Stimulated activated CD4-positive, alpha-beta T cell treated with anti-CD3 and anti-CD28 coated beads, Interleukin-12 subunit alpha, Interleukin-12 subunit beta, amount 100 ng/mL, for 4 hours (primary cell): ENCODE measurements at places on chromosomes 6 and 20.

DNA sequence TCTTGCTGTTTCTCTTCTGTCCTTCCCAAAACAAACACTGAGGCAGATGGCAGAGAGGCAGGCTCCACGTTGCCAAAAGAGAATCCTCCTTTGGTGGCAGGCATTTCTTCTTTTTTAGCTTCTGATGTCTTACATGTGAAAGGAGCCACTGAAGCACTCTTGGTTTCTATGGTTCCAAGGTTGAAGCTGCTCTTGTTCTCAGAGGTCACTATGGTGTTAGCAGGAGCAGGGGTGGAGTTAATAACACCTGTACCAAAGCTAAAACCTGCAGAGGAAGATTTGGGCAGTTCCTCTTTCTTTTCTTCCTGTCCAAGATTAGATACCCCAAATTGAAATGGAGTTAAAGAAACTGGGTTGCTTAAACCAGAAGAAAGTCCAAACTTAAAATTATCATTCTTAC is 28.8 kb downstream of the FAM8A1 start:
- DNase-seq, result no peak

DNA sequence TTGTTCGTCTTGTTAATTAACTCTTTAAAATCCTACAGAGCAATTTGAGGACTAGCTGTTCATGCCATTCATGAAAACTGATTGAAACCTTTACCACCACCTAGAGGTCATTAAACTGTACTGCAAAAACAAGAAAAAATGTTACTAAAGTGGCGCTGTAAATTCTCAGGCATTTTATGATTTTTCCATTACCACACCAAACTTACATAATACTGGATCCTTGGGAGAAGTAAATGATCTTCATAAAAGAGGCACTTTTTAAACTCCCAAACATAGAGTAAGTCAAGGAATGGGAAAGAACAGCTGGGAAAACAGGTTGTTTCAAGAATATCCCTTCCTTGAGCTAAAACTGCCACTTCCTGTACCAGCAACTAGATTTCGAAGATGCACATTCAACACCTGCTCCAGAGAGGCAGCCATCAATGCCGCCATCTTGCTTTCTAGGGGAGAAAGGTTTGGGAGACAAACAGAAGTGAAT is 54.3 kb downstream of the MYLIP start:
- DNase-seq, result no peak

- DNase-seq, result no peak
These were observed 65.7 kb downstream of the LRRC1 start for GRCh38 chr6:53860511-53860910.

- no peak for DNase-seq
These were observed 23.1 kb upstream of the SMOC2 start for GRCh38 chr6:168417679-168418557.

GRCh38 chr20:50613438-50614169 is 77.7 kb downstream of the RIPOR3 start:
- DNase-seq, result no peak
